ENCODE measurements at places on chromosomes 11 and 22.

- DNase-seq = no peak
Observed at GRCh38 chr11:78192223-78192719, 3.6 kb downstream of the USP35 start.

GRCh38 chr11:66815646-66816045, 27.6 kb upstream of the RCE1 start:
- no peak for DNase-seq

GRCh38 chr11:115578275-115578674, 74.1 kb upstream of the CADM1 start:
- no peak for DNase-seq

GRCh38 chr11:118148856-118149255, 3.8 kb downstream of the SCN4B start:
- no peak for DNase-seq

DNA sequence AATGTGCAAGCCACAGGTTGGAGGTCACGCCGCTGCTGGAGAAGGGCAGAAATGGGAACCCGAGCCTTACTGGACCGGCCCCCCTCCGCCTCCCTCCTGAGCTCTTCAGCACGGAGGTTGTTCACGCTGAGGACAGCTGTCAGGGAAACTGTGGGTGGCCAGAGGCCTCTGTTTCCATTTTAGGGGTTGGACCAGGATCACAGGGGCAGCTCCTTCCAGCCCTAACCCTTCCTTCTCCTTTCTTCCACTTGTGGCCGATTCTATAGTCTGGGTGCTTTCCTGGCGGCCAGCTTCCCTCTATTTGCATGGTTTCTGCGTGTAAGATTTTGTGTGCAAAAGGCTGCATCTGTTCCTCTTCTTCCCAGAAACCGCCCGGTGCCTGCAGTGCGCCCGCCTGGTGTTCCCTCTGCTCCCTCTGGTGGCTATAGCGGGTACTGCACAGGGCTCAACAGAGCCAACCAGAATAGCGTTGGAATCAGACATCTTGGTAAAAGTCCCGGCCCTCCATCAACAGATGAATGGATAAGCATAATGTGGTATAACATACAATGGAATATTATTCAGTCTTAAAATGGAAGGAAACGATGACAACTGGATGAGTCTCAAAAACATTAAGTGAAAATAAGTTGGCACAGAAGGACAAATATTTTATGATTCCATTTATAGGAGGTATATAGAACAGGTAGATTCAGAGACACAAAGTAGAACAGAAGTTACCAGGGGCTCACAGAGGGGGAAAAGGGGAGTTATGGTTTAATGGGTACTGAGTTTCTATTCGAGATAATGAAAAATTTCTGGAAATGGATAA, 8.4 kb upstream of the SLC22A8 start:
- peak; percentile 69 for DNase-seq

- DNase-seq = peak; percentile 28
Observed at GRCh38 chr22:30245985-30246813, at the start of gene LIF. LIF (minus strand) TSS chr22:30246759; CDS start chr22:30246695, 64 bp downstream.

GRCh38 chr22:42562279-42562678, 8.5 kb downstream of the SERHL2 start:
- no peak for DNase-seq

GRCh38 chr11:120516461-120517389, 5.2 kb downstream of the GRIK4 start:
- DNase-seq = no peak

DNA sequence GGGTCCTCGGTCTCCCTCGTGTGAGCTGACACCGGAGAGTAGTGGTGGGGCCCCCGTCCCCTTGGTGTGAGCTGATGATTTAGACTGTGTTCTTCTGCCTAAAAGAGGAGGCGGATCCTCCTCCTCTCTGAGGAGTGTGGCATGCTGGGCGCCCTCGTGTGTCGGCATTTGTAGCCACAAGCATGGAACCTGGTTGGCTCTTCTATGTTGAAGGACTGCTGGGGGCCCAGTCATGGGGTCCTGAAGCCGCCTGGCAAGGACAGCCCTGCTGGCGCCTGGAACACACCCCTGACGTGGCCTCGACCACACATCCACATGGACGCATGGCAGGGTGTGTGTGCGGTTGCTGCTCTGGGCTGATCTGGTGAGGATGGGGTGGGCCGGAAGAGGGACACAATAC, 50.2 kb downstream of the AP2A2 start:
- DNase-seq = no peak

DNA sequence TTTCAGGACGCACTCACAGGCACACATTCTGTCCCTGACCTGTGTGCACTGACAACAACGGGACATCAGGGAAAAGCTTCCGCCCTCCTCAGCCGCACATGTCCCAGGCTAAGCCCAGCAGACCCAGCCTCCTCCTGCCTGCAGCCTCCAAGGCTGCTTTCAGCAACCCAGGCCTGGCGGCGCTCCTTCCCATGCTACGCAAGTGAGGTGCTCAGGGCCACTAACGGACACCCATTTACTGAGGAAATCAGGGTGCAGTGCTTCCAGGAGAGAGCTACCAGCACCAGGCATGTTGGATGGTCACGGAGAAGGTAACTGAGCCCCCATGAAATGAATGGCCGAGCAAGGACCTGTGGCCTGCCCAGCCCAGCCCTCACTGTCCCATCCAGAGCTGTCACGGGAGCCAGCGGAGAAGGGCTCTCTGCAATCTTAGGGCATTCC, 6.9 kb downstream of the MOB2 start:
- no peak for DNase-seq

DNA sequence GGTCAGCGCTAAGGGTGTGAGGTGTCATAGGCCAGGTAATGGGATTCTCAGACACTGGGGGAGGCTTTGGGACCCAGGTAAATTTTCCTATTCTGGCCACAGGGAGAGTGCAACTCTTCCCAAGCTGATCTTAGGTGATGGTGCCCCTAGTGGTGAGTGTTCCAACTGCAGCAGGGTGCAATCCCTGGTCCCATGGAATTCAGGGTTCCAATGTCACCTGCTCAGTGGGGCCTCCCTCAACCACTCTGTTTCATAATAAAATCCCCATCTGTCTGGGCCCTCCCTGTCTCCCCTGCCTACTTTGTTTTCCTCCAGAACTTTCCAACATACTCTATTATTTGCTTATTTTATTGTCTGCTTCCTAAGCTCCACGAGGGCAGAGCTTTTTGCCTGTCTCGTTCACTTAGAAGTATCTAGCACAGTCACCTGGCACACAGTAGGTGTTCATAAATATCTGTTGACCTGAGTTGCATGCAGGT, 2.9 kb upstream of the SGSM1 start:
- peak; percentile 38 for DNase-seq

DNA sequence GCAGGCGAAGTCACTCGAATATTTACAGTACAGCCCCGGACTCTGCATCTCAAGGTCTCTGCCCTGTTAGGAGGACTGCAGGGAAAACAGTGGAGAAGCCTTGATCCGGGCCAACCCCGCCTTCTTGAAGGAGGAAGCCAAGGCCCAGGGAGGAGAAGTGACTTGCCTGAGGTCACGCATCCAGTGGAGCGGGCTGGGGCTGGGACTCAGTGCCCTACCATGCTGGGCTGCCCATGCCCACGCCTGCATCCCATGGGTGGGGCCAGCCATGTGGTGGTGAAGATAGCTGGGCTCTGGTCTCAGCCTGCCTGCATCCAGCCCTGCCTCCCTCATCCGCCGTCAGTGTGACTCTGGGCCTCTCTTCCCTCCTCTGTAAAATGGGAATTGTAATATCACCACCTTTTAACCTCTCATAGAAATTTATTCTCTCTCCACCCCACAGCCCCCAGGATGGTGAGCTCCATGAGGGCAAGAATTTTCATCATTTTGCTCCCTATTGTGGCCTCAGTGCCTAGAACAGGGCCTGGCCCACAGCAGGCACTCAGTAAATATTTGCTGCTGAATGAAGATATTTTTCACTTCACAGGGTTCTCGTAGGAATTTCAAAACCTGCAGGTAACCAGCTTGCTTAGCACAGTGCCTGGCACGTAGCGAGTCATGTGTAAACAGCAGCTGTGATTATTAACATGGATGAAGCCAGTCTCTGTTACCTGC, 57.3 kb downstream of the OTOG start:
- no peak for DNase-seq
